CD4-positive, CD25-positive, alpha-beta regulatory T cell (primary cell): ENCODE measurements at places on chromosomes 12 and 14.

DNA sequence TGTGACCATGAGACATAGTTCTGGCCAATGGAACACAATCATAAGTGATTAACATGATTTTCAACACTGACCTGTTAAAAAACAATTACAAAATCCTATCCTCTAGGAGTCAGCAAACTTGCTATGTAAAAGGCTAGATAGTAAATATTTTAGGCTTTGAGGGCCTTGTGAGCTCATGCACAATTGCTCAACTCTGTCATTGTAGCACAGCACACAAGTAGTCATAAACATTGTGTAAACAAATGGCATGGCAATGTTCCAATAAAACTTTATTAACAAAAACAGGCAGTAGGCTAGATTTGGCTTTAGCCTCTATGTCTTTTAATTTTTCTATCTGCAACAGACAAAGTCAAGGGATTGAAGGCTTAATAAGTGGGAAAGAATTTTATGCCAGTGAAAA lies 350.7 kb downstream of the C12orf50 start:
- DNase-seq = no peak

- no peak for DNase-seq
Observed at GRCh38 chr12:25152055-25152454, 42.9 kb downstream of the DNAI7 start.

GRCh38 chr14:101945171-101945570 lies 19.2 kb upstream of the DYNC1H1 start:
- DNase-seq = no peak

GRCh38 chr12:68850390-68850789 lies 42.4 kb downstream of the MDM2 start:
- DNase-seq = no peak

DNA sequence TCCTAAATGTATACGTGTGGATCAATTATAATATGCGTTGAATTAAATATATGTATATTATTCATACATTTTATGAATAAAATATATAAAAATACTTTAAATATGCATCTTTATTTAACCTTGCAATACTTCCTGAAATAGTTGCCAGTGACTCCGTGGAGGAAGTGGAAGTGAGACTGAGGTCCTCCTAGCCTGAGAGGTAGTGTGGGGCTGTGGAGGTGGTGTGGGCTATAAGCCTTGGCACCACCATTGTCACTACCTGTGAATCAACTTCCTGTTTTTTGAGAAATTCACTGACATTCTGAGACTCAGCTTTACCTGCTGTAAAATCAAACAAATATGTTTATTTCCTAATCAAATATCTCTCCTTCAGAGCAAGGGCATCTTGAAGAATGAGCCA lies 514.2 kb downstream of the VRK1 start:
- DNase-seq = peak; percentile 60

GRCh38 chr14:50605766-50606165 lies 45.8 kb downstream of the ATL1 start:
- DNase-seq = no peak

GRCh38 chr14:85087201-85087600 lies 442.7 kb upstream of the FLRT2 start:
- DNase-seq = no peak

- no peak for DNase-seq
Observed at GRCh38 chr12:13082861-13083260, 20.6 kb downstream of the GSG1 start.

DNA sequence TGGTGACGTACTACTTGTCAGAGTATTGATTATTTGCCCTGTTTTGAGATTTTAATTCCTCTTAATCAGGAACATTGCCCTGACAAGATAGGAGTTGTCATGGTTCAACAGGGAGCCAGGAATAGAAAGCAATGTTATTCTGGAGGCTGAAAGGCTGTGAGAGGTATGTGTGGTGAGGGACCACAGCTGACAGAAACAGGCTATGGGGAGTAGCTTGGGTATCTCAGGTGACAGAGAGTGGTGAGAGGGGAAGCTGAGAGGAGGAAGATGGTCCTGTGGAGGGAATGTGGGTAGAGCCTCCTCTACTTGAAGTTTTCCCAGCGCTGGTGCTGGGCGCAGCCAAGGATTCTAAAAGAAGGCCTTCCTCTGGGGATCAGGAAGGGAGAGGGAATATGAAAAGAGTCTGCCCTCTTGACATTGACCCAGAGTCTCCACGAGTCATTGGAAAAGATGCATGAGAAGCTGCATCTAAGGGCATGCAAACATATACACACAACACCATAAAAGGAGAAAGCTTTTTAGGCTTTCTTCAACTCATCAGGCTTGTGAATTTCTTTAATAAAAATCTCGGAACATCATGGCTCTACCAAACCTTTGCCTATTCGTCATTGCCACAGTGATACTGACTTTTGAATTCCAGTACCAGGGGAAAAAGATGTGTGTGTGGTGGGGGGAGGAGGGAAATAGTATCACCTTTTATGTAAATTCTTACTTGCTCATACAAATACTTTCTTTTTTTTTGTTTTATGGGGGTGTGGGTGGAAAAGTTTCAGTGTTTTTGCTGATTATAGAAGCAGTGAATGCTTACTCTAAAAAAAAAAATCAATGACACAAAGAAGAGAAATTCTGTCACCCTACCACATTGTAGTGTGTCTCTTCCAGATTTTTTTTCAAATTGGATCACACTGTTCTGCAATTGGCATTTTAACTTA lies 39.9 kb upstream of the DHRS7 start:
- DNase-seq = no peak

DNA sequence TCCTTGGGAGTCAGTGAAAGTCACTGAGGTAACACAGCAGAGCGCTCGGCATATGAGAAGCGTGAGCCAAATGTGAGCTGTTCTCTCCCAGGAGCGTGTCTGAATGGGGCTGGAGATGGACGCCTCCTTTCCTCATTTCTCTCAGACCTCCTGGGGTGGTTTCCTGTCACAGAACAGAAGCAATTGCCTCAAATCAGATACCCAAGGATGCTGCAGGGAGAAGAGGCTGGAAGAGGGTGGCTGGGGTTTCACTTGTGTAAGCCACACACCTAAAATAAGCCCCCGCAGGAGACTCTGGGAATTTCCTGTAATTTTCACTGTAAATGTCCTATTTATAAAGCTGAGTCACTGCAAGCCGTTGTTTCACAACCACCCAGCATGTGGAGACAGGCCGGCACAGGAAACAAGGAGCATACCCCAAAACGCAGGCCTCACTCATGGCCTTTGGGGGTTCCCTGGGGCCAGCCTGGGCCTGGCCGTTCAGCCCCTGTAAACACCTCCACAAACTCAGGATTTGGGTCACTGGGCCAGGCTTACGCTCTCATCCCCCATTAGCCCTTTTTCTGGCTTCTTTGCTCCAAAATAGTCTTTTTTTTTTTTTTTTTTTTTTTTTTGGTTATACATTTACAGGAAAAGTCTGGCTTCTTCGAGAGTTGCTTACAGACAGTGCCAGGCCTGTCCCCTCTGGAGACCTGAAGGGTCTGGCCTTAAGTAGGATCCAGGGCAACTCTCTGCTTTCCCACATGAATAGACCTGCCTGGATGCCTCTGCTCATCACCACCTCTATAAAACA lies 55.3 kb downstream of the VCPKMT start:
- peak; percentile 72 for DNase-seq

DNA sequence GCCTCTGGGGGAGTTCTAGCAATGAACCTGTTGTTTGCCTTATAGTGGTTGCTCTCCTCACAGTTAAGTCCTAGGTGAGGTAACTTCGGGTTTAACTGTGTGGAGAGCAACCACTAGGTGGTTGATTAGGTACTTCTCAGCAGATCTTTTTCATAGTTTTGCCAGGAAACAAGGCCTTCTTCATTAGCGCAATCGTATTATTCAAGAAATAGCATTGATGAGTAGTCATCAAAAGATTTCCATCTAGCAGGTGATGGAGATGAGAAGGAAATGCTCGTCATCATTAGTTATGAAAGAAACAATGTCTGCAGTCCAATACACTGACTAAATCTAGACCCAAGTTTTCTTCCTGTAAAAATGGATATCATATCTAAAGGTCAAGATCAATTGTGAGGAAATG lies 923.3 kb downstream of the AACS start:
- no peak for DNase-seq

- no peak for DNase-seq
Observed at GRCh38 chr12:3321881-3322280, 169.1 kb upstream of the PRMT8 start.

DNA sequence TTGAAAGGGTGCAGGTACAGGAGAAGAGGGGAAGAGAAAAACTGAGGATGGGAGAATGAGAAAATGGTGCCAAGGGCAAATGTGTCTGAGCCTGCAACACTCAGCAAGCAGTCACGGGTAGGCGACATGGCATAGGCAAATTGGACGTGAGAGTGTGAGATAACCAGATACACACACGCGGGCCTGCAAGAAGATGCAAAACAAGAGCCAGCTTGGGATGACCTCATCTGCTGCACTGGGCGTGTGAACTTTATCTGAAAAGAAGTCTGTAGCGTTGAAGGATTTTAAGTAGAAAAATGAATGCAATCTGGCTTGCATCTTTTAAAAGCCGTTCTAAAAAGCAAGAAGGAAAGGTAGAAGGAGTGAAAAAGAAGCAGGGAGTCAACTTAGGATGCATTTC lies 160.4 kb downstream of the NTF3 start:
- DNase-seq = no peak

DNA sequence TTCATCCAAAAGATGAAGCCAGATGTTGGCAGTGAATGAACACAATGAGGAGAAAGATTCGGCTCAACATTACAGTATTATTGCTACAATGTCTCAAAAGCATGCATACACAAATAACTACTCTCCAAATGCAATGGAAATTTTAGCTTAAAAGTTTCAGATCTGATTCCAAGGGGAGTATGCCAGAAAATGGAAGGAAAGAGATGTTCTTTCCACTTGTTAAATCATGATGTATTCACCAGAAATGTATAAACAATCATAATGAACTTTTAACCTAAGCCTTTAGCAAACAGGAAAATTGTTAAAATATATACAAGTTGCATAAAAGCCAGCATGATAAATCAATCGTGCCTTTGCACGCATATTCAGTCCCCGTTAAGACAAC lies 62.1 kb downstream of the SH2B3 start:
- no peak for DNase-seq

DNA sequence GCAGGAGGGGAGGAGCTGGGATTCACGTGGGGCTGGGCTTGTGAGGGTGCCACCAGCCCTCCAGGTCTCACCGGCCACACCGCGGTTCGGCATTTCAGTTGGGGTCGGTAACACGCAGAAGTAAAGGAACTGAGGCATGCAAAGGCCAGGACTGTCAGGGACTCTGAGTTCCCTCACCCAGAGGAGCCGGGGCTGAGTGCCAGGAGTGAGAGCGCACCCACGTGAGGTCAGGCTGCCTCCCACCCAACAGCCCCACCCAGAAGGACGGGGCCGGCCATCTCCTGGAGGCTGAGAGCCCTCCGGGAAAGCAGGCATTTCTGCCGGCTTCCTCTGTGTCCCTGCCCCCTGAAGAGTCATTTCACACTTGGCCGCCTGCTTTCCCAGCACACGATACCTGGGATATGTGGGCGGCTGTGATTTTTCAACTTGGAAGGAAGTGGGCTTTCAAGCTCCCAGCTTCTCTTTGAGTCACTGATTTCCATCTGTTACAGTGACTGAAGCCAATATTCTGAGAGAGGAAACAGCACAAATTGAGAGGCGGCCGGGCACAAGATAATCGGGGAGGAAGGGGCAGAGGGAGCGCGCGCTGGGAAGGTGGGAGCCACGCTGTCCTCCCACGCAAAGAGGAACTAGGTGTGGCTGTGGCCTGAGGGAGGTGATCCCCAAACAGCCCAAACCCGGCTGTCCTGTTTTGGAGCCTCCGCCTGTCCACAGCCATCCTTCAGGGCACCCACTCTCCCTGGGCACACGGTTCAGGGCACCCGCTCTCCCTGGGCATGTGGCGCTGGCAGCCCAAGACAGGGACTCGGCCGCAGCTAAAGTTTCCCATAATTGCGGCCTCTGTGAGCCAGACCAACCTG lies 19.0 kb downstream of the GALNT9 start:
- no peak for DNase-seq

- DNase-seq = no peak
Observed at GRCh38 chr12:69779928-69780327, 41.3 kb downstream of the RAB3IP start.

- no peak for DNase-seq
Observed at GRCh38 chr12:120844768-120845449, 59.2 kb downstream of the SPPL3 start.

DNA sequence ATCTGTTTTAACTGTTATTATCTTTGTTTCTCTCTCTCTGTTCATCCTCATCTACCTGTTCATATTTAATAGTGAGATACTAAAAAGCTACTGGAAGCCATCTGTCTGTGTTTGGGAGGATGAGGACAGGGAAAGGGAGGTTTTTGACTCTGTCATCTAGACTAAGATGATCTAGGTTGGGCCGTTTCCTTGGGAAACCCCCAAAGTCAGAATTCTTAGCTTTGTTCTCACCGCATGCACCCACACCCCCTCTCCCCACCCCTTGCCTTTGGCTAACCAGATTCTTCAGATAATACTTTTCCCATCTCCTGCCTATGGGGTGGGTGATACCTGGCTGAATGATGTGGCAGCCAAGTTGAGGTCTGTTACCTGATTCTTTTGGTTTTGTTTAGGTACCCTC lies 73.0 kb downstream of the PRICKLE1 start:
- DNase-seq = no peak
